ENCODE measurements at places on chromosomes 1 and 21.

DNA sequence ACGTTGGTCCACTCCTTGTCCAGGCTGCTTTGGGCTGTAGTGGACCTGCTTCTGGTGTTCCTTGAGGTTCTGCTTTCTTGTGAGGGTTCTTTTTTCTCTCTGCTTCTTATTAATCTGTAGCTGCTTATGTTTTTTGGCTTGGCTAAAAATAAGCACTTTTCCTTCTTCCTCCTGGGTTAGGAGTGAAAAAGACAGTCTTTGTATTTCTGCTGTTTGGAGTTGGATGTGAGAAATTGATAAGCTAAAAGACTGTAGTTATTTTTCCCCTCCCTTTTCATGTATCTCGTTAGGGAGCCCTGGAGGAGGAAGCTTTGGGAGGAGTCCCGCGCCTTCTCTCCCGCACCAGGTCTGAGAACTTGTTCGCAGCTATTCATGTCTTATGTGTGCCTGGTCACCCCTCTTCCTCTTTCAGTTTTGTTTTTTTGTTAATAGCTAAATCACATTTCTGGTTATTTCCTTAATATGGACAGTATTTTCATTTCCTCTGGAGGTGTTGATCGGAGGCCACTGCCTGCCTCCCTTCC is 79.0 kb downstream of the GALNT2 start:
- no peak for DNase-seq

GRCh38 chr1:154198756-154199562 is 7.1 kb upstream of the TPM3 start:
- DNase-seq = no peak

GRCh38 chr1:49333906-49334305 is 557.2 kb upstream of the BEND5 start:
- no peak for DNase-seq

GRCh38 chr1:202007805-202008489 is 2.4 kb upstream of the ELF3 start:
- no peak for DNase-seq

DNA sequence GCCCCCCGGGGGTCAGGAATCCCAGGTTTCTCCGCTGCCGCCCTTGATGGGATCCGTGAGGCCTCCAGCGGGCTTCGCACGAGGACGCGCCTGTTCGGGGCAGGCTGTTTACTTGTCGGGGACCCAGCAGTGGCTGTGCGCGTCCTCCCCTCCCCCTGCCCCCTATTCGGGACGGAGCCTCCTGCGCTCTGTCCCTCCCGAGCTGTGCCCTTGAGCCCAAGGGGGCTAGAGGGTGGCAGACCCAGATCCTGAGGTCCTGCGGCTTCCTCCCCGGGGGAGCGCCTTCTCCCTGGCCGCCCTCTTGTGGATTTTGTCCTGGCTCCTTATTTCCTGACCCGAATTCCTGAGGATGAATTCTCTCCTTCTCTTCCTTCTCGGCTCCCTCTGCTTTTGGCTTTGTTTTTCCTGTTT is 38.4 kb downstream of the PIK3CD start:
- no peak for DNase-seq

DNA sequence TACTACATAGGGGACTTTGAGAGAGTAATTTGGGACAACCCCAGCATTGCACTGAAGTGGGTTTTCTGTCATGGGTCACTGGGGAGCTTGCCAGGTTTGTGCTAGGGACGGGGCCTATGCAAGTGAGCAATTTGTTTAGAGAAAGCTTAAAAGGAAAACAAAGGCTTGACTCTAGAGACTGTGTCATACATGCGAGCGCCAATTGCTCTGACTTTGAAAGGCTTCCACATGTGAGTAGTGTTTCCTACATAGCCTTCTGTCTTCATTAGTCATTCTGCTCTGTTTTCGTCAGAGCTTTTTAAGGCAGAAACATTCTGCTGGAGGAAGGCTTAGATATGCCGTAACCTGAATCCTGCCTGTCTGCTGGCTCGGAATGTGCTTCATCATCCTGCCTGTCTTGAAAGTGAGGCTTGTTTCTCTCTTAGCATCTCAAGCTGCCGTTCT is 28.4 kb downstream of the TRIM45 start:
- DNase-seq = no peak

DNA sequence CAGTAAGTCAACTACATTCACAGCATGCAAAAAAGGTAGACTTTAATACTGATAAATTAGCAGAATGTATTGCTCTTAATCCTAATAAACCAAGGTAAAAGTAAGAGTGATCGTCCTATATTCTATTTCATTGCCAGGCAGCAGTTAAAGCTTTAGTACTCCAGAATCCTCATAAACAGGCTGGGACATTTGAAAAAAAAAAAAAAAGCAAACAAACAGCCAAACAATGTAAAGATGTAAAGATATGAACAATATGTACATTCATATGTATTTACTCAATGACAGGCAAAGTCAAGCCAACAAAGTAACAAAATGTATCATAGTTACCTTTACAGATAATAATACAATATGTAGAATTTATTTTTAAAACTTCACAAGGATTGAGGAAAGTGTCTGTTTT is 383.6 kb downstream of the COL11A1 start:
- no peak for DNase-seq

- no peak for DNase-seq
These were observed 31.7 kb downstream of the CHML start for GRCh38 chr1:241608379-241609033.

DNA sequence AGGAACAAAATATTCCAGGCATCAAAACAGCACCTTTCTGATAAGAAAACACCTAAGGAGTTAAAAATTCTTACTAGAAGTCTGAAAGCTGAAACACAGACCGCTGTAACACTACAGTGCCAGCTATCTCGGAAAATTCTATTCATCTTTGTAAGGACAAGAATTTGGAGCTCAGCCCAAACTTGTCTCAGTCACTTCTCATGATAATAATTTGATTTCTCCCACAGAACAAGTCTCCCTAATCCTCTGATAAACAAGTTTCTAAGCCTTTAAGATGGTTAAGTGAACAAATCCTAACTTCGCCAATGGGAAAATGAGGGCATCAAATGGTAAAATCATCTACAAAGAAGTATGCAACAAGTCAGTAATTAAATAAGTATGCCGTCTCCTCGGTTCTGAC is 59.9 kb downstream of the SIPA1L2 start:
- no peak for DNase-seq
